ENCODE measurements at places on chromosomes 5 and 9. TPM values are rescaled to one million over a fixed set of nuclear protein-coding genes. Genes with fewer than 3 reads are reported as not detected.

The ENTPD2 gene
- not detected for total RNA-seq

The SLC4A9 gene
- total RNA-seq: 0.07 TPM

The QRFP gene
- total RNA-seq: not detected

The CREB3 gene
- total RNA-seq: 72.7 TPM

The PCDHGB1 gene
- 2.2 TPM for total RNA-seq

The PCAT7 gene
- total RNA-seq: not detected

The HTR4 gene
- total RNA-seq: 0.07 TPM

The IRGM gene
- total RNA-seq: 0.13 TPM

The GRAMD2B gene
- 22.0 TPM for total RNA-seq

The TSPAN17 gene
- total RNA-seq: 40.4 TPM

The THOC3 gene
- 15.6 TPM for total RNA-seq

The MROH2B gene
- total RNA-seq: not detected

The CNTNAP3B gene
- 13.3 TPM for total RNA-seq

The MAN2A1 gene
- total RNA-seq: 106 TPM

The CCDC127 gene
- 8.2 TPM for total RNA-seq

The MORN5 gene
- not detected for total RNA-seq

The RASEF gene
- 0.07 TPM for total RNA-seq

The PDZD2 gene
- total RNA-seq: 0.46 TPM

The CFAP157 gene
- total RNA-seq: not detected

The PCDHGA3 gene
- total RNA-seq: 0.79 TPM

The PLEKHG4B gene
- total RNA-seq: not detected

The FCN2 gene
- not detected for total RNA-seq

The IFNA2 gene
- total RNA-seq: not detected

The EMB gene
- total RNA-seq: 2.4 TPM

The CCDC171 gene
- 2.2 TPM for total RNA-seq

All from smooth muscle cell of the pulmonary artery (primary cell).